Stimulated activated CD4-positive, alpha-beta T cell treated with anti-CD3 and anti-CD28 coated beads, Interleukin-12 subunit alpha, Interleukin-12 subunit beta, amount 100 ng/mL, for 4 hours (primary cell): ENCODE measurements at places on chromosomes 6 and 20.

DNA sequence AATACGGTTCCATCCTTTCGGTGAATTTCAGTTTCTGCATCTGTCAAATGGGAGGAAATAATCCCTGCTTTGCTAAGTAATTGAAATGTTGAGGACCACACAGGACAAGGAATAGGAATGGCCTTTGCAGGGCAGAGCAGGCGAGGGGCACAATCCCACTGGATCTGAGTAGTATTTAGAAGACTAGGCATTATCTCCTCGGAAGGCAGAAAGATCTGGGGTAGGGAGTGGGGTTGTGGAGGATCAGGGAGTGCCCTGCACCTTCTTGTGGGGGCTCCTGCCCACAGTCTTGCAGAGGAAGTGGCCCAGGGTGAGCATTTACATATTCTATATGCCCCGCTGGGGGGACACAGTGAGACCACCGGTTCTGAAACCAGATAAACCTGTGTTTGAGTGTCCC lies 87.1 kb upstream of the SIRPA start:
- no peak for DNase-seq

- DNase-seq = no peak
Measured at GRCh38 chr6:4666886-4667513, 109.2 kb upstream of the CDYL start.

- DNase-seq = no peak
Measured at GRCh38 chr20:51249215-51249614, 226.3 kb upstream of the KCNG1 start.

- no peak for DNase-seq
Measured at GRCh38 chr20:15185322-15185721, 847.9 kb upstream of the FLRT3 start.

DNA sequence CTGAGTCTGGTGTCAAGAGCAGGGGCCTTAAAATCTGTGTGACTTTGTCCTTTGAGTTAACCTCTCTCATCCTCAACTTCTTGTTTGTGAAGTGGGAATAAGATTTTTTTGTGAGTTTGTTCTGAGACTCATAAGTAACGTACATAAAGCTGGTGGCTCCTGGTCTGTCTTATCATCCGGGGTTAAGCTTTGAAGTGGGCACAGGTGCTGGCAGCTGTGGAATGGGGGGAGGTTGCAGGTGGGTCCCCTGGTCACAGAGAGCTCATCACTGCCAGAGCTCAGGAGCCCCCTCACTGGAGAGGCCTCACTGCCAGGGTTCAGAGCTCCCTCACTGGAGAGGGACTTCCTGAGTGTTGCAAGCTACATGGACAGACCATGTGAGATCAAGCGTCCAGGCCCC lies 174.1 kb downstream of the NRN1 start:
- no peak for DNase-seq

DNA sequence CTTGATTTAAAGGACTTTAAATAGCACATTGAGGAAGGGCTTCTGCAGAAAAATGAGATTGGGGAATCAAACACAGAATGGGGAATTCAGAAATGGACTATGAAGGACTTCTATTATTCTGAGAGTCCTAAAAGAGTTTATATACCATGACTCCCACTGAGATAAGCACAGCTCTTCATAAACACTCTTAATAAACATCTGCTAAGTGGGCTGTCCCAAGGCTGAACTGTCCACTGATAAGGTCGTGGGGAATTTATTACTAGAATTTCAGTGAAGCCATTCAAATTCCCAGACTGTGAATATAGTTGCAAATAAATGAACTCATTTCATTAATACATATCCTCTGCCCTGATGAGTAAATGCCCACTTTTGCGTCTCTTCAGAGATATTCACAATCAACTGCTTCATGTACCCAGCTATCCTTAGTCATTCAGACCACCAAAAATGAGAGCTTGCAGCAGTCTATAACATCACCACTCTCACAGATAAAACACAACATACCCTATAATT lies 468.2 kb upstream of the RUNX2 start:
- no peak for DNase-seq

- DNase-seq = no peak
Measured at GRCh38 chr20:6691516-6691915, 76.0 kb upstream of the BMP2 start.

GRCh38 chr6:109874621-109875020 lies 103.5 kb upstream of the GPR6 start:
- no peak for DNase-seq

GRCh38 chr6:1893470-1894130 lies 283.9 kb downstream of the FOXC1 start:
- DNase-seq = no peak

GRCh38 chr6:122180132-122180531 lies 219.3 kb upstream of the HSF2 start:
- no peak for DNase-seq

DNA sequence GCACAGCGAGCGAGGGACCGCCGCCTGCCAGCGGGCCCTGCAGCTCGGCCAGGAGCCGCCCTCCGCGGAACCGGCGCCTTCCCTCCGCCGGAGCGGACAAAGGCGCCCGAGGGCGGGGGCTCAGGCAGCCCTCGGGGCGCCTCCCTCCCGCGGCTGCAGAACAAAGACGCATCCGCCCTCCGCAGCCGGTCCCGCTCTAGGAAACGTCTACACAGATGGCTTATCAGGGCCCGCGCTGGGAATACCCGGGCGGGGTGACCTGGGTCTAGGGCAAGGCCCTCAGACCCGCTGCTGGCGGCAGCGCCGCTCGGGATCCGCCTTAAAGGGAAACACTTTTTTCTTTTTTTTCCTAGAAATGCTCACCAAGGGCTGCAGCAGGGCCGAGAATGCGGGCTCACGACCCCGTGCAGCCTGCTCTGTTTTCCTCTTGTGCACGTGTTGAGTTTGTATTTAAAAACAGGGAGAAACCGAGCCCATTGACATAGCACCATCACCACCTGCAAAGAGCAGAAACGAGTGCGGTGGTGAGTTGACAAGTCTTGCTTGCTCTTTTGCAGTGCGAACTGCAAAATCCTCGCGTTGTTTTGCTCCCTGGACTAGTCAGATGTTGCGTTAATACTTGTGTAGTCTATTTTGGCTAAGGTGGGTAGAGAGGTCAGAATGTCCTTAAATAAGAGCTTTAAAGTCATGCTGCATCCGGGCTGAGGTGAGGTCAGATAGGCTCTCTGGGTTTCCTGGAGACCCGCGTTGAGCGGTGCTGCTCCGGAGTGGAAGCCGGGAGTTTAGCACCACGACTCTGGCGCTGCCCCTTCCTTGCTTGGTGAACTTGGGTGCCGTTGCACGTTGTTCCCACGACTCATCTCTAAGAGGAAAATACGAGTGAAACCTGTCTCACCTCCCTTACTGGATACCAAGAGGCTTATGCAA lies 1.1 kb upstream of the RPS6KA2 start:
- DNase-seq = peak; percentile 39

- no peak for DNase-seq
Measured at GRCh38 chr6:1348675-1349074, 36.8 kb downstream of the FOXQ1 start.

DNA sequence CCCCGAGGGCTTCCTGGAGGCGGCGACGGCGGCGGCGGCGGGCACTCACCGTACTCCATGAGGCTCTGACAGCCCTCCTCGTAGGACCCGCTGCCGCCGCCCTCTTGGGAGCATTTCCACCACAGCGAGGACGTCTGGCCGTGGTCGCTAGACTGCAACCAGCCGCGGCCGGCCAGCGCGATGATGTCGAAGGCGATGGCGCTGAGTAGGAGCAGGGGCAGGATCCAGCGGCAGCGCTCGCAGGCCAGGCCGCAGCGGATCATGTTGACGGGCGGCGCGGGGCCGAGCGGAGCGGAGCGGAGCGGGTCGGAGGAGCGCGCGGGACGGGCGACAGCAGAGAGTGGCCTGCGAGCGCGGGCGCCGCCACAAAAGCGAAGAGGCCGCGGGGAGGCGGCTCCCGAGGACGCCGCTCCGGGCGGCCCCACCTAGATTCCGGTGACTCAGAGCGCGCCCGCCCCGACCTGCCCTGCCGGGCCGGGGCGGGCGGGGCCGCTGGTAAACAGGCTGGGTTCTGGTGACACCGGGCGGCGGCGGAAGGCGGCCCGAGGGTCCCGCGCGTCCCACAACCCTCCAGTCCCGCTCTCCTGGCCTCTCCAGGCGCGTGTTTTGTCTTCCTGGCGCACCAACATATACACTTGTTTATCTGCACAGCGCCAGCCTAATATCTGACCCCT lies at the start of gene PERP:
TSS of gene PERP (minus strand) at position 342 of the 674 bp plus-strand sequence. CDS start at position 263, 79 bp downstream.
- DNase-seq = peak; percentile 70

GRCh38 chr6:141634269-141634668 lies 498.5 kb upstream of the GJE1 start:
- DNase-seq = no peak

DNA sequence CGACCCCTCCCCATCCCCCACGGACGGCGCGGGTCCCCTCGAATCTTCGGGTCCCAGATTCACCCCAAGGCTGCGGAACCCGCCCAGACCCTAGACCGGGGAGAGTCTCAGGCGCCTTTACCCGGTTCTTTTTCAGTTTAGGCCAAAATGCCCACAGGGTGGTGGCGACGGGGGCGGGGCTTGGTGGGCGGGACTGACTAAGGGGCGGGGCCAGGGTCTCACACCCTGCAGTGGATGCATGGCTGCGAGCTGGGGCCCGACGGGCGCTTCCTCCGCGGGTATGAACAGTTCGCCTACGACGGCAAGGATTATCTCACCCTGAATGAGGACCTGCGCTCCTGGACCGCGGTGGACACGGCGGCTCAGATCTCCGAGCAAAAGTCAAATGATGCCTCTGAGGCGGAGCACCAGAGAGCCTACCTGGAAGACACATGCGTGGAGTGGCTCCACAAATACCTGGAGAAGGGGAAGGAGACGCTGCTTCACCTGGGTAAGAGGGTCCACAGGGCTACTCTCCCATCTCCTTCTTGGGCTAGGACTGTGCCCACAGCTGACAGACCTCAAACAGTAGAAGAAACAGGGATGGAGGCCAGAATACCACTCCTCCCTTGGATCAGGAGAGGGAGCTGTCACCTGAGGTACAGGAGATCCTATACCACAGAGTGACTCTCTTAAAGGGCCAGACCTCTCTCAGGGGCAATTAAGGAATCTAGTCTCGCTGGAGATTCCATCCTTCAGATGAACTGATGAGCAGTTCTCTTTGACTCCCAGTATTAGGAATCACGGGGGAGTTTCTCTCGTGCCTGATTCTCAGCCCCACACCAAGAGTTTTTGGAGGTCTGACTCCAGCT lies 942 bp downstream of the HLA-E start:
- peak; percentile 91 for DNase-seq

DNA sequence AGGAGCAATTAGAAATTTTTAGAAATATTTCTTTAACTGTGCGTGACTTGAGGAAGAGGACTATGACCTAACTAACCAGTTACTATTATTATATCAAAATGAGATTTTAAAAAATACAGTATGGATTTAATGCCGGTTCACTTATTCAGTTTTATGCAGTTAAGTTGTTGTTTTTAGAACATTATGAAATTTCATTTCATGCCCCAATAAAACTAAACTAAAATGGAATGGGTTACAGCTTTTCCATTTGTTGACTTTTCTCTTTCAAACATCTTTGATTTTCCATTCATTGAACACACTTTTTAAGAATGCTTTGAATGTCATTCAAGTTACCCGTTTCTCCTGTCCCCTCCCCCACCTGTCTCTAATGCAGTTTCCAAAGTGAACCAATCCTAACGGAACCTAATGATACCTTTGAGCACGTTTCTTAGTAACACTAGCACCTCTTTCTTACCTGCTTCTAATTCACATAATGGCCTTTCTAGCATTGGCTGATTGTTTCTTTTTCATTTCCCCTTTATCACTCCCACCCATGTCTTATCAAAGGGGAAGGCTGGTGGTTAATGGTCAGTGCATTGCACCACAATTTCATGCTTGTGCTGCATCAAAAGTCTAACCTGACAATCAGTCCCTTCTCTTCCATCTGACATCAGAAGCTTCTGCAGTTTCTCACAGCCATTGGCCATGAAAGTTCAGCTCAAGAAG lies 262.2 kb upstream of the TAB2 start:
- DNase-seq = no peak

- no peak for DNase-seq
Measured at GRCh38 chr6:16688984-16689636, 72.2 kb downstream of the ATXN1 start.

GRCh38 chr20:48682529-48683363 lies 145.1 kb downstream of the PREX1 start:
- DNase-seq = no peak

DNA sequence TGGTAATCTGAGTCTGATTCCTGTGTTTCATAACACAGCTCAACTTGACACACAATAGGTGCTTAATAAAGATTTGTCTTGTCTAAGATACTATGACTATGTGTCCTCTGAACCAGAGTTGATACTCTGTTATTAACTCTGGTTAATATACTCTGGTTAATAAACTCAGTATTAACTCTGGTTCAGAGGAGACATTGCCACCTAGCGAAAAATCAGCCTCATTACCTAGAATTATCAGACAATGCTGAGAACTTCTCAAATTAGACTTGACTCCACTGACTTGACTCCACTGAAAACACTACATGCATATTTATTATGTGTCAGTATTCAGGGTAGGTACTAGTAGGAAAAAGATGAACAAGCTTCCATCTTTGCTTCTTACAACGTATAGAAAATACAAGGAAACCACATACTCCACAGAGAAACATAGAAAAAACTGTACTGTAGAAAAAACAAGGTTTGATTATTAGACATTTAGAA lies 73.9 kb downstream of the AHI1 start:
- no peak for DNase-seq

GRCh38 chr6:166752928-166753721 lies 126.1 kb upstream of the RPS6KA2 start:
- DNase-seq = no peak

DNA sequence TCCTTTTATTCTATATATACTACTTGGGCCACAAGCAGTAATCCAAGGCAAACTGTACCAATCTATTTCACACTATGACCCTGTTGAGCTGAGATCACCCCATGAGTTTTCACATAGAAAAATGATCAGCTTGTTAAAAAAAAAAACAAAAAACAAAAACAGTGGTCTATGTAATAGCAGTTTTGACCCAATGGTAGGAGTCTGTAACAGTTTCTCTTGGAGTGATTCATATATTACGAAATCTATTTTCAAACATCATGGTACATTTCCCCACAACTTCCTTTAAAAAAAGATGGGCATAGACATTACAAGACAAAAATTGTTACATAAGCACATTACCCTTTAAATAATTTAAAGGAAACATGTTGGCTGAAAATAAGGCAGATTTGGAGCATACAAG lies 78.1 kb downstream of the PRSS35 start:
- no peak for DNase-seq

DNA sequence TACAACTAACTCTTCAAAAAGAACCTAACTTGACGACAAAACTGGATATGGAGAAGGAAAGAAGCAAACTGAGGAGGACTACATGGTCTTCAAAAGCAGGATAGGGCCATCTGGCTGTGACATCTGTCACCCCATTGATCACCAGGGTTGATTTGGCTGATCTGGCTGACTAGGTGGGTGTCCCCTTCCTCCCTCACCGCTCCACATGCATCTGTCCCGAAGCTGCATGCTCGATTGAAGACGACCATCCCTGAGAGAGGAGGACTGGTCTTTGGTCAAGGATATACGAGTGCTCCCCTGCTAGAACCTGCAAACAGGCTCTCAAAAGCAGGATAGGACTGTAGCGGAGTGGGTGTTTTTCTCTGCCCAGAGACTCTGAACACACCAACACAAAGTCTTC lies 21.7 kb downstream of the CPNE1 start:
- DNase-seq = no peak

GRCh38 chr6:111586554-111586953 lies 19.1 kb downstream of the TRAF3IP2 start:
- DNase-seq = no peak
